ENCODE measurements at places on chromosomes 4 and X.
A peak's percentile ranks its signal among the peaks of the same experiment; 100 is the strongest.

DNA sequence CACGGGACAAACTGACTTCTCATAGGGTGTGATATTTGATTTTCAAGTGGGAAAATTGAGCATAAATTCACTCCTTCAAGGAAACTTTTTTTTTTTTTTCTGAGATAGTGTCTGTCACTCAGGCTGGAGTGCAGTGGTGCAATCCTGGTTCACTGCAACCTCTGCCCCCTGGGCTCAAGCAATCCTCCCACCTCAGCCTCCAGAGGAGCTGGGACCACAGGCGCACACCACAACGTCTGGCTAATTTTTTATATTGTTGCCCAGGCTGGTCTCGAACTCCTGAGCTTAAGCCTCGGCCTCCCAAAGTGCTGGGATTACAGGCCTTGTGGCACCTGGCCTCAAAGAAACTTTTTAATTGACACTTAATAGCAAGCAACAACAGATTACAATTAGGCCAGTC, 13.8 kb downstream of the CLDN34 start:
- DNase-seq, result no peak

DNA sequence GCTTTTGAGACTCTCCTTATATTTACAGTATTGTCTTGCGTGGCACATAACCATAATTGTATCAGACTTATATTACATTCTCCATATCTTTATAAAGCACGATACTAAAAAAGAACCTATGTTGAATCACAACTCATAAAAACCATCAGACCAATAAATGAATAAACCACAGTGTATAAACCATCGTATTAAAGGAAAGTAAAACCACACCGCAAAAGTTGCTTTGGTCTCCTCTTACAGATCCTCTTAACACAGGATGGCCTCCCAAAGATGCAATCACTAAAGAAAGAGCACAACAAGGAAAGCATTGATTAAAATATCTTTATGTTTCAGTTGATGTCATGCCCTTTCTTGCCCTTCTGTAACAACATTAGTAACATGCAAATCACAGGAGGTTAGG, 437.9 kb downstream of the AFF2 start:
- DNase-seq, result no peak

- DNase-seq, result peak; percentile 23
Measured at GRCh38 chrX:72094894-72095293, 36.8 kb downstream of the RTL5 start.

- DNase-seq, result no peak
Measured at GRCh38 chr4:111537871-111538270, 607.4 kb upstream of the FAM241A start.

DNA sequence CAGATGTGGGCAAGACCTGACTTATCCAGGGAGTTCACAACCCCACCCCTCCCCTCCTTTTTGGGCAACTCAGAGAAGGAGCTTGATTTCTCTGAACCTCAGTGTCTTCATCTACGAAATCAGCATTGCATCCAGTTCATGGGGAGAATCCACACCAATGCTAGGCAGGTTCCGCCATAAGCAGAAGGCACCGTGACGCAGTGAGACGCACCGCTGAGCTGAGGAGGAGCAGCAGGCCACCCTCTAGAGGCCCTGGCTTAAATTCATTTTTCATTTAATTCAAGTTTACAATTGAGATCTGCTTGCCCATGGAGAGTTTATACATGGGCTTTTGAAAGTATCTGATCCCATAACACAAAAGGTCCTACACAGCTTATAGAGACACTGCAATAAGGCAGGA, 55.7 kb downstream of the CPZ start:
- no peak for DNase-seq

GRCh38 chr4:28879178-28879577, 1841.0 kb upstream of the PCDH7 start:
- DNase-seq, result no peak

- DNase-seq, result no peak
Measured at GRCh38 chr4:181330654-181331201, 912.5 kb upstream of the TENM3 start.

DNA sequence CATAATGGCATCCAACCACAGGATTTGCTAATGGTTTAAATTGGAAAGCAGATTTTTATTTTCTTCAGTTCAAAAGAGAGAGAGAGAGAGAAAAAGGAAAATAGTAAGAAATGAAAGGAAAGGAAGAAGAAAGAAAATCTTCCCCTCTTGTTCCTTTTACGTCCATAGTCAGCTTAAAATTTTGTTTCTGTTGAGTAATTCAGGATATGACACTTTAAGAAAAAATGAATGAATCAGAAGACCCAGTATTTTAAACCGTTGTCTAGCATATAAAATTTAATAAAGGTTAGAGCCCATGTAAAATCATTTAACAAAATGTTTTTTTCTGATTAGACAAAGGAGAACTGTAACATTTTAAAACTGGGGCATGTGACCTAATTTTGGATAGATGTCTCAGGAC, 391.8 kb upstream of the EPHA5 start:
- no peak for DNase-seq

GRCh38 chrX:41789374-41789773, 65.4 kb downstream of the GPR82 start:
- no peak for DNase-seq

DNA sequence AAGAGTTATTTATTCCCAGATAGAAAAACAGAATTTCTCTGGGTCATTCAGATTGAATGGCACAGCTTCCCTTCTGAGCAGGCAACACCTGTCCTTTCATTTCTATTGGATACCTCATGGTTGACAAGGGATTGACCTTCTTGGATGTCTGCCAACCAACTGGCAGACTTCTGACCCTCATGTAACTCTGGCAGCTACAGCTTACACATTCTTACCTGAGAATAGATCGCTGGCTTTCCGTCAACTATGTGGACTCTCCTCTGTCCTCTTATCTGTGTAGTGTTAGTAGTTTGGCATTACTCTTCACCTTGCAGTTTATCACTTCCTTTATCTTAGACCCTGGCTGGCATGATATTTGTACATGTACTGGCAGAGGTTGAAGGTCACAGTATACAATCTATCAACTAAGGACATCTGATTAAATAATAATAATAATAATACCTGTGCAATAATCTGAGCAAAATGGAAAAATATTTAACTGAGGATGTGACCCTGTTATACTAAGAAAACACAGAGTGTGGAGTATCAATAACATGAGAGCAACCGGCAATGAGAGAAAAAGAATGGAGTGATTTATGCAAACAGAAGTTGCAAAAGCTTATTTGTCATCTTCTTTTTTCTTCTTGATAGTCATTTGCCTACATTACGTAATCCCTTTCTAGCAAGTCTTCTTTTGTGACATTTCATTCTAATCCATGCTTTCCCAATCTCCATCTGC, 1118.2 kb downstream of the ARAP2 start:
- no peak for DNase-seq

GRCh38 chrX:18598413-18598812, 73.5 kb downstream of the RS1 start:
- no peak for DNase-seq

GRCh38 chr4:81921751-81922159, 450.0 kb upstream of the RASGEF1B start:
- DNase-seq, result no peak

- DNase-seq, result no peak
Measured at GRCh38 chrX:17374619-17375366, at the start of gene NHS. TSS of gene NHS (plus strand) at chrX:17375200. CDS start at chrX:17375758, 558 bp downstream.

DNA sequence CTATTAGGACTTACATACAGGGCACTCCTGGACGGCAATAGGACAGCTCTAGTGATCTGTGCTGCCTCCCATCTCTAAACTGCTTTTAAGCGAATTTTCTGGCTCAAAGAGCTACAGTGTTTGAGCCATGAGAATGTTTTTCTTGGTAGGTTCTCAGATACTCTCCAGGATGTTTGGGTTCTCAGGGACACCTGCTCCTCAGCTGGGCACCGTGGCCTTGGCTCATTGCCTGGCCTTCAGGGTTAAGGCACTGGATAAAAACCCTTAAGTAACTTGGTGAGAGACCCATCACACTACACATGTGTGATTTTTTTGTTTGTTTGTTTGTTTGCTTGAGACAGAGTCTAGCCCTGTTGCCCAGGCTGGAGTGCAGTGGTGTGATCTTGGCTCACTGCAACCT, 38.5 kb upstream of the HERC5 start:
- no peak for DNase-seq

GRCh38 chr4:171118091-171118490, 695.1 kb upstream of the GALNTL6 start:
- no peak for DNase-seq

DNA sequence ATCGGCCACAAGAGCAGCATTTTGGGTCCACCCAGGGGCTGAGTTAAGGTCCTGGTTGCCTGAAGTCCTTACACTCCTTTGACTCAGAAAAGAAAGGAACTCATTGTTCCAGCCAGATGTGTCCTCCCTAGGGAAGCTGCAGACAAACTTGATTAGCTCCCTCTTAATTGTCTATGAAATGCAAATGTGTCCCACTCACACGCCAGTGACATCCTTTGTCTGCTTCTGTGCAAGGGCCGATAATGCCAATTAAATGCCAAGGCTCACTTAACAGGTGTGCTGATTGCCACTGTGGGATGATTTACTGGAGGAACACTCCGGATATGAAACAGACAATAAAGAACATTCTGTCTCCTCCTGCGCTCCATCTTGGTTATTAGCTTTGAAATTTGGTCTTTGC, 332.9 kb upstream of the CPEB2 start:
- DNase-seq, result no peak
